ENCODE measurements at places on chromosomes 16 and 17.

GRCh38 chr16:56190048-56190676, 1.1 kb upstream of the GNAO1 start:
- no peak for DNase-seq

DNA sequence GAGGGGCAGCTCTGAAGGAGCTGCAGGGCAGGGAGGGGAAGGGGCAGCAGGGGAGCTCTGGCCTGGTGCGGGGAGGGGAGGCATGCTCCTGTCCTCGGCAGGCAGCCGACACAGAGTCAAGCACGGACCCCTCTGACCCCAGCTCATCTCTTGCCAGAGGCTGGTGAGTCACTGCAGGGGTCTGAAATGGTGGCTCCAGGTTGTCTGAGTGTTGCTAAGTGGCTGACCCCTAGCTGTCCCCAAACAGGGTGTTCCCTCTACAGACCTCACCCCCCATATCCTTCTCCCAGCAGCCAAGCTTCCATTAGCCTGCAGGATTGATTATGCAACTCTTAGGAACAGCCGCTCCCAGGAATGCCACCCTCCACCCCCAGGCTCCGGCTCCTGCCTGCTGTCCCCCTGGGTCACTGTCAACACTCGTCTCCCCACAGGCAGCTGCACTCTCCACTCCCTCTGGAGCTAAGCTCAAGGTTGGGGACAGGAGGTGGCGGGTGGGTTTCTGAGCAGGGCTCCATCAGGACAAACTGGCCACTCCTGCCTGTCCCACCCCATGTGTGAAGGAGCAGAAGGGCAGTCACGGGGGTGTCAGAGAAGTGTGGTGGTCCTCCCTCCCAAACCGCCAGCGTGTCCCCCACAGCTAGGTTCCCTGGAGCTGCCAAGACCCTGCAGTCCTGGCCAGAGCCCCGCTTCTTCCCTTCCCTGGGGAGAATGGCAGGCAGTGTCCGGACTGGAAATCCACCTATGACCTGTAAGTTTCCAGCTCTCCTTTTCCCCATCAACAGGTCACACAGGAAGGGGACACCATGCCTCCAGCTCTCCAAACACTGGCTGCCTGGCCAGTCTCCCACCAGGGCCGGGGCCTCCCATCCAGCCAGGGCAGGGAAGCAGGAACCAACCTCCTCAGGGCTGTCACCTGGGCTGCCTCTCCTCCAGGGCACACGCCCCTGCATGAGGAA, 1.0 kb downstream of the MYLK3 start:
- no peak for DNase-seq

GRCh38 chr16:20763461-20764232, at the start of gene ACSM3:
Gene ACSM3, plus strand, starts transcription at chr16:20764014. Its CDS starts 6,021 bp downstream, at chr16:20770035.
- peak; percentile 73 for DNase-seq

DNA sequence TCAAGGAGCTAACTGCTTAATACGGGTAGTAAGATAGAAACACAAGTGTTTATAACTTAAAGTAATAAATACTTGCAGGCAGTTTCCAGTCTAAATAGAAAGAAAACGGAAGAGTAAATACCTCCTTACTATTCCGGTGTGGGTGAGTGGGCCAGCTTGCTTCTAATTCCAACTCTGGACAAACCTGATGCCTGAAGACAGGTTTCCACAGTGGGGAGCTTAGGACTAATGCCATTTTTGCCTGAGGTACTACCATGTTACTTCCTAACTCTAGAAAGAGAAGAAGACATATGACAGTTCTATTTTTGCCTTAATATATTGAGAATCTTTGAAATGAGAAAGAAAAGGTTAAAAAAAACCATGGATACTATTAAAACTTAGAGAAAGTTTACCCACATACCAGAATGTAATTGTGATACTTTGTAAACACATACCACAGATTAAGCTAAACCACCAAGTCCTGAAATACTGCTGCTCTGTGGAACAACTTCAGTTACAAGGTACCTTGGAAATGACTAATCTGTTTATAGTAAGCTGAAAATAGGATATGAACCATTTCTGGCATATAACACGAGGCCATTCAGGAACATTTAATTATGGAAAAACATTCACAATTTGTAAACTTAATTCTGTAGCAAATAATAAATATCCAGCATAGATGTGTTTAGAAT, 70.2 kb downstream of the ZZEF1 start:
- no peak for DNase-seq

DNA sequence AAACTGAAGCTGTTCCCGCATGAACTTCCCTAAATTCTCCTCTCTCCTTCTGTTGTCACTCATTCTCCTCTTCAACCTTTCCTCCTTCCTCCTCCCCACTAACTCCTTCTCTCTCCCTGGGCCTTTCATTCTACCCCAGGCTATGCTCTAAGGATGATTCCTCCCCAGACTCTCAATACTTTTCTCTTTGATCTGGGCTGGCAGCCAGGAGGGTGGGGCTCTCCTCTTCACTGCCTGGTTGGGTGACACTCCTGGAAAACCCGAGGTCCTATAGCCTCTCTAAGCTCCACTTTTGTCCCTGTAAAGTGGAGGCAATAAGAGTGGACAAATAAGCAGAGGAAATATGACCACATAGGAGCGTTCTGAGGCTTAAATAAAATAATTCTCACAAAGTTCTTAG, 46.2 kb downstream of the HSD17B2 start:
- DNase-seq = no peak

DNA sequence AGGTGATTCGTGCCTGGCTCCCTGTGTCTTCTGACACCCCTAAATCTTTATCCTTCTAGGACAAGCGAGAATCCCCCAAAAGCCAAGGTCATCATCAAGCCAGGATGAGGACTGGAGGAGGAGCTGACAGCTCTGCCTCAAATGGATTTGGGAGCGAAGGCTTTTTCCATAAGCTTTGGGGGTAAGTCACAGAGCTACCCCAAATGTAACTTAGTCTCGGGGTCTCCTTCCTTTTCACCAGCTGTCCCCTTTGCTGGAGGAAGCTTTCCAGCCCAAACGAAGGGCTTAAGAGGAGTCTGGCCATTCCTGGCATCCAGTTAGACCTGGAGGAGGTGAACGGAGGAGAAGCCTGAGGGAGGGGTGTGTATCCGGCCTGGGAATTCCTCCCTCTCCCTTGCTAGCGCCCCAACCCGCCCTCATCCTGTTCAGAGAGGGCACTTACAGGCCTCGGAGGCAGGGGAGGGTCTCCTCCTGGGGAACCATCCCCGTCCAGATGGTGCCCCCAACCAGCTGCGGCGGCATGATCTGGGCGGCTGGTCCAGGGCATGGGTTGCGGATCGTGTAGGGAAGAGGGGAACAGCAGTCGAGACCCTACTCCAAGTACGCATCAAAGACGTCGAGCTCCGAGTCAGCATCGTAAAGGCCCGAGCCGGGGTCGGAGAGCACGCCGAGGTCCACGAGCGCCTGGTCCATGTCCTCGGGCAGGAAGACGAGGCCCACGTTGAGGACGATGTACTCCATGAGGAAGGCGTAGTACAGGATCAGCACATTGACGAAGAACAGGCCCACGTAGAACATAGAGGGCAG, 938 bp downstream of the DEXI start:
- no peak for DNase-seq

DNA sequence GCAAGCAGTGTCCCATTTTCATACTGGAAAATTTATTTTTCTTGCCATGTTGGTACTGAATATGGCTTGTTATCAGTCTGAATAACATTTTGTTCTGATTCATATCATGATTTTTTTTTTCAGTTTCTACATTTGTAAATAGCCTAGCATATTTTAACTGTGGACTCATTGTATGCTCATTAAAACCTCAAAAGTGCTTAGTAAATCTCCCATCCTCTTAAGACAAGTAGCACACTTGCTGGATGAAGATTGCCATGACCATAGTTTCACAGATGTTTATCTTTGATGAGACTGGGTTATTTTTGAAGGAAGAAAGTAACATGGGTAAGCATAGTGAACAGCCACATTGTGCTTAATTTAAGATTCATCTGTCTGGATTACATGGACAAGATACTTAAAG, 878 bp downstream of the KRT10 start:
- DNase-seq = no peak

DNA sequence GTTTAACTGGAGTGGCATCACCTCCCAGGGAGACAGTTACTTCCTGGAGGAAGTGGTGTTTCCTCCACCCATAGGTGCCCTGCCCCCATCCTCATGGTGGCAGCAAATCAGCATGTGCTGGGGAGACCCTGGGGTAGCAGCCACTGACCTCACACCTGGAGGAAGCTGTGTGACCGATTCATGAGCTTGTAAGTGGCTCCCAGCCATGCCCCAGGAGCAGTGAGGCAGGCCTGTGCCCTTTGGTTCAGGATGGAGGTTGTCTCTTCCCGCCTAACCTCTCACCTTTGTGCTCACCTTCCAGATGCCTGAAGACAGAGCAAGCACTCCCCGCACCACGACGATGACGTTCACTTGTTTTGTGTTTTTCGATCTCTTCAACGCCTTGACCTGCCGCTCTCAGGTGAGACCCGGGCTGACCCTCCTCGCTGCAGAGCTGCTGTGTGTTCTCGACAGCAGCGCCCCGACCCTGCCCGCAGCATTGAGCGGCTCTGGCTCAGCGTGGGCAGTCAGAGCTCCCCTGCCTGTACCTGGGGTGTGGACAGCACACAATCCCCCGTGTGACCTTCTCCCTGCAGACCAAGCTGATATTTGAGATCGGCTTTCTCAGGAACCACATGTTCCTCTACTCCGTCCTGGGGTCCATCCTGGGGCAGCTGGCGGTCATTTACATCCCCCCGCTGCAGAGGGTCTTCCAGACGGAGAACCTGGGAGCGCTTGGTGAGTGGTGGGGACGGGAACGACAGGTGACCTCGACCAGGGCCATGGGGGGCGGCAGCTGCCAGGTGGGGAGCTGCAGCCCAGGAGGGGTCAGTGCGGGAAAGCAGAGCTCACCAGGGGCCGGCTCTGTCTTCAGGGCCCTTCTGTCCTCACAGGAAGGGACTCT, 42.8 kb downstream of the MEAK7 start:
- no peak for DNase-seq

DNA sequence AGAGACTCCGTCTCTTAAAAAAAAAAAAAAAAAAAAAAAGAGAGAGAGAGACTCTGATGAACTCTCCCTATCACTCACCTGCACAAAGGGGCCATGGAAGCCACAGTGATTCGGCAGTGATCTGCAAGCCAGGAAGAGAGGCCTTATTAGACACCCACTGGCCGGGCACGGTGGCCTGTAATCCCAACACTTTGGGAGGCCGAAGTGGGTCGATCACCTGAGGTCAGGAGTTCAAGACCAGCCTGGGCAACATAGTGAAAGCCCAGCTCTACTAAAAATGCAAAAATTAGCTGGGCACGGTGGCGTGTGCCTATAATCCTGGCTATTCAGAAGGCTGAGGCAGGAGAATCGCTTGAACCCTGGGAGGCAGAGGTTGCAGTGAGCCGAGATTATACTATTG, 198.5 kb upstream of the WSCD1 start:
- DNase-seq = no peak

DNA sequence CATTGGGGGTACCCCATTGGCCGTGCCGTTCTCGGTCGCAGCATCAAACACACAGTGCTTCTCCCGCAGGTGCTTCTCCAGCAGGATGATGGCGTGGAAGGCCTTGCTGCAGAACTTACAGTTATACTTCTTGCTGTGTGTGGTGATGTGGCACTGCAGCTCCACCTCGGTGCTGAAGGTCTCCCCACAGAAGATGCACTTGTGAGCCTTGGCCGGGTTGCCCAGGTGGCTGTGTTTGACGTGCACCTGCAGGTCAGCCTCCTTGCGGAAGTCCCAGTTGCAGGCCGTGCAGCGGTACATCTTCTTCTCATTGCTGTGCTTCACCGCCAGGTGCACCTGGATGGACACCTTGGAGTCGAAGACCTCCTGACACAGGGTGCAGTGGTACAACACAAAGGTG, 219.3 kb downstream of the ZNF423 start:
- no peak for DNase-seq

- DNase-seq = no peak
These were observed 52.3 kb upstream of the HNF1B start for GRCh38 chr17:37797206-37797605.

- DNase-seq = no peak
These were observed 8.6 kb upstream of the AKTIP start for GRCh38 chr16:53511403-53512280.

DNA sequence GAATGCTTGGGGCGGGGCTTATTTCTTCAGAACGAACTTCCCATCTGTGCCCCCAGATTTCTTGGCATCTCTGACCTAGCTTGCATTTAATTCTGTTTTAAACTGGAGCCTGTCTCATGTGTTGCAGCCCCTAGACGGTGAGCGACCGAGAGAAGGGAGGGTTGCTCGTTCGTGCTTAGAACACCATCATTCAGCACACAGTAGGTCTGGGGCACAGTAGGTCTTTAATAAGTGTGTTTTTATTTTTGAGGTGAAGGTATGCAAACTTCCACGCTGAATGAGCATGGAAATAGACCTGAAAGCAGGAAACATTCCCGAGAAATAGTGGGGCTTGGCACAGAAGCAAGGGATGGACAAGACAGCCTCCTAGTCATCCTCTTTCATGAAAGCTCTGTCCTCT, 57.0 kb upstream of the TAC4 start:
- DNase-seq = no peak

DNA sequence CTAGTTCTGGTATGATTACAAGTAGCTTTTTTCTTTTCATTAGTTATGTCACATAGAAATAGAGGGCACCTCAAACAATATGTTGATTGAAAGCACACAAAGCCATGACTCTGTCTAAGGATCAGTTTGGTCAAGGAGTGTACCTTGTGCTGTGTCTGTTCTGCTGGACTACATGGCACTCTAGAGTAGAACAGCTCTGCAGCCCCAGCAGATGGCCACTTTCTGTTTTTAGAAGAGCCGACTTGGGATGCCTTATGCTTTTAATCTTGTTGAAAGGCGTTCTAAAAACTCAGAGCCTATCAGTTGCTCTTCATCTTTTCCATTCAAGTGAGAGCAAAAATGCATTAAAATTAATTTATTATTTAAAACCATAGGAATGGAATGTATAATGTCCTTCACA, 49.3 kb upstream of the CA10 start:
- DNase-seq = no peak

DNA sequence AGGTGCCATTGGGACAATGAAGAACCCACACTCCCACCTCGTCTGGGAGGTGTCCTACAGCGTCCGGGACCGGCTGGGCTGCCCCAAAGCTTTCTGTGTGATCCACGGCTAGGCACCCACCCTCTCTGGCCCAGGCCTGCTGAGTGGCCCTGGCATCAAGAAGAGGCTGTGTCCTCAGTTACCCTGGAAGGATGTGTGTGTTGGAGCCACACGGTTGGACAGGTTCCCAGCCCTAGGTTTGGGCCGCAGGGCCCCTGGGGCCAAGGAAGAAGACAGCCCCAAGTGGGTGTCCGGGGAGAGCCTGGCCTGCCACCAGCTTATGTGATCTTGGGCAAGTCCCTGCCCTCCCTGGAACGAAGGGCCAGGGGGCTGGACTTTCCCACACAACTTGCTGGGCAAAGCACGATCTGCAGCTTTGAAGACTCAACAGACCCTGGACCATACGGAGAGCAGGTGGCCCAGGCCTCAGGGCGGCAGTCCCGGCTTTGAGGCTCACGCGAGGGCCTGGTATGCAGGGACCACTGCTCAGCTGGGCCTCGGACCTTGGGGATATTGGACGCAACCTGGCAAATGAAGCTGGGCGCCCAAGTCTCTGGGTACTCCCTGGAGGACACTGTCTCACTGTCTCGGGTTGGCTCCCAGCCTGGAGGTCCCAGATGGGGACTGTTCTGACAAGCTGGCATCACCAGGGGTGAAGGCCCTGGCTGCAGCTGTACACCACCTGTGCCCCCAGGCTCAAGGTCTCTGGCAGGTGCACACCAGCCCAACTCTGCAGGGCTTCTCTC, 17.5 kb downstream of the MYBBP1A start:
- no peak for DNase-seq

- DNase-seq = no peak
These were observed 1.9 kb downstream of the MNT start for GRCh38 chr17:2398655-2399571.
